Bronchial epithelial cell (primary cell): ENCODE measurements at places on chromosomes 1 and 21. TPM values are rescaled to one million over a fixed set of nuclear protein-coding genes. Genes with fewer than 3 reads are reported as not detected.

DNA sequence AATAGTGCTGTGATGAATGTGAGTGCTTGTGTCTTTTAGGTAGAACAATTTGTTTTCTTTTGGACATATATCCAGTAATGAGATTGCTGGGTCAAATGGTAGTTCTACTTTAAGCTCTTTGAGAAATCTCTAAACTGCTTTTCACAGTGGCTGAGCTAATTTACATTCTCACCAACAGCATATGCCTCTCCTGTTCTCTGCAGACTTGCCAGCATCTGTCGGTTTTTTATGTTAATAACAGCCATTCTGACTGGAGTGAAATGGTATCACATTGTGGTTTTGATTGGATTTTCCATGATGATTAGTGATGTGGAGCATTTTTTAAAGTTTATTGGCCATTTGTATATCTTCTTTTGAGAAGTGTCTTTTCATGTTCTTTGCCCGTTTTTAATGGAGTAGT, 647.3 kb upstream of the ADAMTS5 start:
- DNase-seq = no peak

The TMCO2 gene
- not detected in 2 replicates for total RNA-seq

The GREM2 gene
- not detected in 2 replicates for total RNA-seq

DNA sequence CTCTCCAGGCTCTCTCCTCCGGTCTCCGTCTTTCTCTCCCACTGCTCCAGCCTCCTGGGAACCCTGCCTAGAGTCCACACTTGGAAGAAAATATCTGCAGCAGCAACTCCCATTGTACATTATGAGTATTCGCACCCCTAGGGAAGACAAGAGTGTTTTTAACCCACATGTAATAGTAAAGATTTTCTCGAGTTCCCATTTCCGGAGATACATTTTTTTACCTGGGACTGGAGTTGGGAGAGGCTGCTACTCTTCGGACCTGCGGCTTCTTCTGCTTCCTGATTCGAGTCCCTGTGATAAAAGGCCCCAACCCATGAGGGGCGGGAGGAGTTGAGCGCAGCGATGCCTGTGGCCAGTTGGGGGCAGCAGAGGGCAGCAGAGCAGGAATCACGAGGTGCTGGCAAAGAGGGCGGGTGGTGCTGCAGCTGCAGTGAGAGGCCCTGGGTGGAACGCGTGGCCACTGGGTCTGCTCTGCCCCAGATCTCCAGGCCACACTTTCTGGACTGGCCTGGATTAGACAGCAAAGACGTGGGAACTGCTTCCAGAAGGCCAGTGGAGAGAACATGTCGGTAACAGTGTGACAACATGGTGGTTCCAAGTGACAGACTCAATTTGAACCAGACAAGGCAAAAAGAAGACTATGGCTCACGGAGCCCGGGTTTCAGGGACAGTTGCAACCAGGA, 221.0 kb upstream of the CSF3R start:
- DNase-seq = peak; percentile 30

DNA sequence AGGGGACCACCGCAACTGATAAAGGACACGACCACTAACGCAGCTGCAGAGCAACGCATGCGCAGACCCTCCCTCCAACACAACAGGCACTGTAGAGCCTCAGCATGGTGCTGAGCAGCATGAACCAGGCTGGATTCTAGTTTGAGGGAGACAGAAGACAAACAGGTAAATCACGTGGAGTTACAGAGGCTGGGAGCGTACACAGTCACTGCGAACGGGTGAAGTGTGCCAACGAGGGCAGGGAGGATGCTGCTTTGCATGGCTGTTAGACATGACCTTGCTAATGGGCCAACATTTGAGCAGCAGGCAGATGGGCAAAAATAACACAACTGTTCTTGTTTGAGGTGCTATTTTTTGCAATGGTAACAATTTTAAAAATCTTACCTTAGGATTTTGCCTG, 55.2 kb upstream of the NADK start:
- DNase-seq = no peak
